Smooth muscle cell of the brain vasculature (primary cell): ENCODE measurements at places on chromosomes 12 and 14.

DNA sequence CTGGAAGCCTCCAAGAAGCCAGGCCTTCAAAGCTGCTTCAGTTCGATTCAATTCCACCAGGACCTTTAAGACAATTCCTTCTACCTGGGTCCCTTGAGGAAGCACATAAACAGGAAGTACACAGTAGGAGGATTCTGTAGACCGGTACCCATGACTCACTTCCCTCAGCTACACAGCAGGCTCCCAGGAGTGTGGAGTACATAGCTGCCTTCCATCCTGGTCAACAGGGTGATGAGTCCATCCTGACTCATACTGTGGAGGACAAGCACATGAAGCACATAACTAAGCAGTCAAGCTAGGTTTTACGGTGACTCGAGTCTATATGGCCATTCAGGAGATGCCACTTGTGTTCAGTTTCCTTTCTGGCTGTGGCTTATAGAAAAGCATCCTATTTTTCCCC lies 197.6 kb upstream of the RBM19 start:
- DNase-seq = no peak

- DNase-seq = no peak
These were observed 39.7 kb downstream of the ERH start for GRCh38 chr14:69358233-69358963.

DNA sequence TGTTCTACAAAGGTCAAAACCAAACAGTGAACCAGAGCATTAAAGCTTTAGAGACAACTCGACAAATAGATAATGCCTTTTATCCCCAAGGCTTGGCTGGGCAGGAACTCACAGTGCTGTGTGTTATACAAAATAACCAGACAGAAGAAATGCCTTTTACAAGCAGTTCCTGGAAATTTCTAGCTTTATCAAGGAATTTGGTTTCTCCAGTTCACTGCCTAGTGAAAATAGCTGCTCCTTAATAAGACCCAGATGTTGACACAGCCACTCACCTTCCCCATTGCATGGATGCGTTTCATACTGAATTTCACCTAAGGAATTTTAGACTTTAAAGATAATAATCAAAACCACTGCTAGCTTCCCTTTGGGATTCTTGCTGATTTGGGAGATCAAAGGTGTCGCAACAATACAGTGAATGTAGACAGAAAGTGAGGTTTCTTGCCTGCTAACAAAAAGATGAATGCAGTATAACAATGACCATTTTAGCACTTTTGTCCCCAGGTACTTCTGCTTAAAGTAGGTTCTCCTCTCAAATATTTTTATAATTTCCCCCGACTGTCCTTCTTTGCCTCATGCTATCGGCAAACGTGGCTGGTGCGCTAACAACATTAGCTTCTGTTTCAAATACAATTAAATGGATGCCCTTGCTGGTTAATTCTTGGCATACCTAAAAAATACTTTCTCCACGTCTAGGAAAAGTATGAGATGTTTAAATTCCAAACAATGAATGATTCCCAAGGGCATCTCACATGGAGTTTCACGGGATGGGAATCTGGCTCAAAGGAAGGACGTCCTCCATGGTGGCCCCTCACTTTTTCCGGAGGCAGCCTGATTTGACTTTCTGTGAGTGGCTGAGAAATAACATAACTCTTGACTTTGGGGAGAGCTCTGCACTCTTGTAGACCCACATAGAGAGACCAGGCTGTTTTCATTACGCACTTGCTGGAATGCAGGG lies 162.4 kb downstream of the C12orf75 start:
- no peak for DNase-seq

GRCh38 chr14:55892906-55893305 lies 225.3 kb upstream of the PELI2 start:
- DNase-seq = no peak

DNA sequence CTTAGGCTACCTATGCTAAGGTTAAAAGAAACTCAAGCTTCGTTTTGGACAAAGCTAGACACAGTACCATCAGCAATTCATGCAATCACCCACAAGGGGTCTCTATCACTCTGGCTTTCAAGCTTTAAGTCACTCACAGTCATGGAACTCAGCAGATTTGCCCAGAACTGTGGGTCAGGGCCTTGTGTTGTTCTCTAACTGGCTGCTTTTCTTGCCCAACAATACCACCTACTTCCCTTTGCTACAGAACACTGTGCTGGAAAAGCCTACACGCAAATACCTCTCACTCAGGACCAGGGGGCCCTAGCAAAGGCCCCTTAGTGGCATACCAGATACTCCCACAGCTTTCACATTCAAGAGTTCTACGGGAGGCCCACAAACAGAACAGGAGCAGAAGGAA lies 9.1 kb downstream of the NEMP1 start:
- peak; percentile 66 for DNase-seq
